CD4-positive, alpha-beta T cell treated with Interleukin-12 subunit alpha and Interleukin-12 subunit beta, for 1 hour (primary cell): ENCODE measurements at places on chromosomes 11 and 22.

DNA sequence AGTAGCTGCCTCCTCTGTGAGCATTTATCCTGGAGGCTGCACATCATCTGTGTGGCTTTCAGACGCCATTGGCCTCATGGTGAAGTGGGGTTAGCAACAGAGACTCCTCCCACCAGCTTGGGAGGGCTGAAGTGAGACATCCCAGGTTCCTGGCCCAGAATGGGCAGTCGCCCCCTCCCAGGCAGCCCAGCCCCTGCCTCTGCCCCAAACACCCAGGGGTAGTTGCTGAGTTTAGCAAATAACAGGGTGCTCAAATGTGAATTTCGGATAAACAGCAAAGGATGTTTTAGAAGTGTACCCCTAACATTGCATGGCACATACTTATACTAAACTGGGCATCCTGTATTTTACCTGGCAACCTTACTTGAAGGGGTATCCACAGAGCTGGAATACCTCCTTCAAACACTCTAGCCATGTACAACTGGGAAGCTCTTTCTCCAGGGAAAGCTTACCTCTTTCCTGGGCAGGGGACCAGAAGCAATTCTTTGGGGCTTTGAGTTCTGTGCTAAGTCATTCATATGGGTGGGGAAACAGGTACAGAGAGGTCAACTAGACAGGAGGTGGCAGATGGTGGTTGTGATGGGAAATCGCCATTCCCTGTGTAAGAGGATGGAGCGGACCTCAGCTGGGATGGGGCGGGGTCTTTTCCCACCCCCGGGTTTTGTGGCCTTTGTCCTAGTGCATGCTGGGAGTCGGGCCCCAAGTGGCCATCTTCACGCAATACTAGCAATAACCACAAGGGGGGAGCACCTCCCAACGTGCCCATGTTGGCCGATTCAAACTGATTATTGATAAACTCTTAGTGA is 19.3 kb downstream of the MTFP1 start:
- peak; percentile 65 for DNase-seq

GRCh38 chr11:111774955-111775710 is 8.9 kb upstream of the PPP2R1B start:
- no peak for DNase-seq

DNA sequence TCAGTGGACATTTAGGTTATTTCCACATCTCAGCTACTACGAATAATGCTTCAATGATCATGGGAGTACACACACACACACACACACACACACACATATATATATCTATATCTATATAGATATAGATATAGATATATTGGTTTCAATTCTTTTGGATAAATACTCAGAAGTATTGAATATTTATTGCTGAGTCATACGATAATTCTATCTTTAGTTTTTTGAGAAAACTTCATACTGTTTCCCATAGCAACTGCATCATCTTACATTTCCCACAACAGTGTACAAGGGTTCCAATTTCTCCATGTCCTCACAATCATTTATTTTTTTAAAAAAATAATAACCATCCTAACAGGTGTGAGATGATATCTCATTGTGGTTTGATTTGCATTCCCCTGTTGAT is 7.1 kb downstream of the OR9Q2 start:
- no peak for DNase-seq

GRCh38 chr11:34827228-34827627 is 89.0 kb downstream of the APIP start:
- no peak for DNase-seq

DNA sequence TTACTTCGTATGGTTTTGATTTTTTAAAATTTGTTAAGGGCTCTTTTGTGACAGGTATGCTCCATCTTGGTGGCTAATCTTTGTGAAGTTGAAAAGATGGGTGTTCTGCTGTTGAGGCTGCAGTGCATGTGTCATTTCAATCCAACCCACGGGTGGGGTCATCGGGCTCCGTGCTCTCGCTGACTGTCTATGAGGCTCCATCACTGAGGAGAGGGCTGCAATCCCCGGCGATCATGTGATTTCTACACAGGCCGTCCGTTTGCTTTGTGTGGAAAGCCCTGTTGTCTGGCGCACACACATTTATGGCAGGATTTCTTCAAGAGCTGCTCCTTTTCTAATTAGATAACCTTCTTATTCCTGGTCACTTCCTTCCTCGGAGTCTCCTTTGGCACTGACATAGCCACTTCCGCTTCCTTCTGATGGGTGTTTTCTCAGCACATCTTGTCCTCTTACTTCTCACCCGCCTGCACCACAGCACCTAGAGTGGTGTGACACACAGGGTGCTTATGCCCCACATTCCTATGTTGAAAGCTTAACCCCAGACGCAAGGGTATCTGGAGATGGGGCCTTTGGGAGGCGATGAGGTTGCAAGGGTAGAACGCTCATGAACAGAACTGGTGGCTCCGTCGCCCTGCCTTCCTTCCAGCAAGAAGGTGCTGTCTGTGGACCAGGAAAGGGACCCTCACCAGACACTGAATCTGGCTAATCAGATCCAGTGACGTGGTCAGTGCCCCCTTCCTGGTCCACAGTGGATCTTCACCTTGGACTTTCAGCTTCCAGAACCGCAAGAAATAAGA is 9.4 kb downstream of the MOB2 start:
- DNase-seq, result no peak

- no peak for DNase-seq
Measured at GRCh38 chr22:50104141-50104544, 14.3 kb downstream of the MOV10L1 start.

DNA sequence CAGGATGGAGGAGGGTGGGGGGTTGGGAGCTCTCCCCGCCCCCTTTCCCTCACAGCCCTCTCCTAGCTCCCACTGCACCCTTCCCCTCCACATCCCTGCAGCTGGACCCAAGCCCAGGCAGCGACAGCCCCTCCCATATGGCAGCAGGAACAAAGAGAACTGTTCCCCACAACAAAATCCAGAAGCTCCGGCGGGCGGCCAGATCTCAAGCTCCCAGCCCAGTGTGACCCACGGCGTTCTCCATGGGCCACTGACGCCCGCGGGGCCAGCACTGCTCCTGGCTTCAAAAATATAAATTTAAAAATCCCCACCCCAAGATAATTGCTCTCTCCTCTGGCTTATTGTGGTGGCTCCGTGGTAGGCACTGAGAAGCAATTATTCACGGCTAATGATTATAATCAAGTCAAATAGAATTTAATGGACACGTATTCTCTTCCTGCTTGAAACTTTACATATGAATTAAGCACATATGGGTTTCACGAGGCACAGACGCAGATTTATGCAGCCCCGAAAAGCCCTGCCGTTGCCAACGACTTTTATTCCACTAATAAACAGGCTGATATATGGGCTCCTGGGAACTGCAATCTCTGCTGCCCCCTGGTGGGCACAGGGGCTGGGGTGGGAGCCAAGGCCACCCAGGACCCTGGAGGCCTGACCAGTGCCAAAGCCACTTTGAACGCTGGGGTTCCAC is 17.5 kb downstream of the MACROD1 start:
- peak; percentile 74 for DNase-seq

DNA sequence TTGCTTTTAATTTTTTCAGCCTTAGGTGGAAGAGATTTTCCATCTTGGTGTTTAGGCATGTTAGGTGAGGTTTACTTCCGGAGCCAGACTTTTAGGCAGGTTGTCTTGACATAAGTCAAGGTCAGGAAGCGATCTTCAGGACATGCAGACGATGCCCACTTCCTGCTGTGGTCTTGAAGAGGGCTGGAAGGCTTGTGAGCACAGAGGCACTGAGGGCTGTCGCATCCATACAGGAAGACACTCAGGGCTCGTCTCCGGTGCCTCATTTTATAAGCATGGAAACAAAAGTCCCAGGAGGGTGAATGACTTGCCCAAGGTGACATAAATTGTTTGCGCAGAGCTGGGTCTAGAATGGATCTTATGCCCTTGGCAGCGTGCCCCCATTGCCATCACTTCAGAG is 30.8 kb downstream of the MARK2 start:
- peak; percentile 49 for DNase-seq

DNA sequence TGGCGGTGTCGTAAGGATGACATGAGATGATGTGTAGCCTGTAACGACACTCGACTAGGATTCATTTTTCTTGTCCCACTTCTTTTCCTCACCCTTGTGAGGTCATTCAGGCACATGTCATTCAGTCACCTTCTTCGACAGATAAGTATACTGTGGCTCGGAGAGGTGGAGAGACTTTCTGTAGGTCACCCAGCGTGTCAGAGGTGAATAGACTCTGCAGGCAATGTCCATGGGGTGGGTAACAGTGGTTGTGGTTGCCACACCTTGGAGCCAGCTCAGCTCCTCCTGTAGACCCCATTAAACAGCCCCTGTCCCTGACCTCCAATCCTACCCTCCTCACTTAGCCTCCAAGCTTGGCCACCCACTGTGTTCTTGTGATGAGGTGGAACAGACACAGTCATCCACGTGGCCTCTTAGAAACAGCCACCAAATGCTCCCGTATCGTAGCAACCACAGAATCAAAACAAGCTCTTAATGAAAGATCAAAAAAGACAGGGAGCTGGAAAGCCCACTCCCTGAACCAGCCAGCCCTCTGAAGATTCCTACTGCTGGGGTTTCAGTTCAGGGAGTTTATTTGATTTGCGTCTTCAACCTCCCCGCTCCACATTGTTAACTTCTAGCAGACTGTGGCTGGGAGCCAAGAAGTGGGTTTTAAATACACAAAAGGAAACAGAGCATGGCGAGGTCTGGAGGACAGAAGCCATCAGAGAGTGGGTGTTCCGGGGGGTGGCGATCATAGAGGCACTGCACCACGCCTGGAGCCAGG is 89.0 kb upstream of the GRK3 start:
- no peak for DNase-seq

GRCh38 chr11:26599425-26599824 is 27.4 kb upstream of the MUC15 start:
- no peak for DNase-seq

- DNase-seq, result no peak
Measured at GRCh38 chr11:64338716-64339115, 1.3 kb upstream of the CCDC88B start.

- DNase-seq, result no peak
Measured at GRCh38 chr11:72250661-72251464, 6.9 kb upstream of the PHOX2A start.

DNA sequence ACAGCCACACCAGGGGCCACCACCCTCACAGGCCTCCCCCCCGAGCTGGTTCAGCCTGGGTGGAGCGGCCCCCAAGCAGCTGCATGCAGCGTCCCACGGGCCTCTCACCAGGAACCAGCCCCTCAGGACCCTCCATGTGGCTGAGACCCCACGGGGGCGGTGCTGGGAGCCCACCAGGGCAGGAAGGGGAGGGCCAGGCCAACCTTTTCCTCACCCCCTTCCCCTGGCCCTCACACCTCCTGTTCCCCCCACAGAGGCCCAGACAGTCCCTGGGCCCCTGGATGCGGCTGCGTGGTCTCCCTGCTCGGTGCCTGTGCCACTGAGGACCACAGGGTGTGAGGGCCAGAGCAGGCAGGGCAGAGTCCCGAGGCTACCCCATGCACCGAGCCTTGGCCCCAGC is 46.5 kb downstream of the MOB2 start:
- no peak for DNase-seq

- DNase-seq, result peak; percentile 78
Measured at GRCh38 chr11:67351275-67352005, 1.9 kb downstream of the POLD4 start.

- DNase-seq, result no peak
Measured at GRCh38 chr11:95503047-95503446, 272.0 kb upstream of the SESN3 start.

- DNase-seq, result peak; percentile 60
Measured at GRCh38 chr11:46369458-46370152, 11.9 kb upstream of the MDK start.

DNA sequence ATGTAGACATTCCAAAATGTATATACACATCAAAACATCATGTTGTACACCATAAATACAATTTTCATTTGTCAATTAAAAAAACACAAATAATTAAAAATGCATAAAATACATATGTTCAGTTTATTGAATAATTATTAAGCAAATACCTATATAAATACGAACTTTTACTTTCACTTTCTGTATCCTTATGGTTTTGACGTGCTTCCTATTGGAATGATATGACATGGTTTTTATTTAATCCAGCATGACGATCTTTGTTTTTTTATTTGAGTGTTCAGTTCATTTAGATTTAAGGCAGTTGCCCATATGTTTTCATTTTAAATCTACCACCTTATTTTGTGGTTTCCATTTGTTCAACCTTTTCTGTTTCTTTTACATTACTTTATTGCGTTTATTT is 198.3 kb upstream of the PLET1 start:
- no peak for DNase-seq

GRCh38 chr11:693887-694562 is 997 bp downstream of the DEAF1 start:
- DNase-seq, result no peak

DNA sequence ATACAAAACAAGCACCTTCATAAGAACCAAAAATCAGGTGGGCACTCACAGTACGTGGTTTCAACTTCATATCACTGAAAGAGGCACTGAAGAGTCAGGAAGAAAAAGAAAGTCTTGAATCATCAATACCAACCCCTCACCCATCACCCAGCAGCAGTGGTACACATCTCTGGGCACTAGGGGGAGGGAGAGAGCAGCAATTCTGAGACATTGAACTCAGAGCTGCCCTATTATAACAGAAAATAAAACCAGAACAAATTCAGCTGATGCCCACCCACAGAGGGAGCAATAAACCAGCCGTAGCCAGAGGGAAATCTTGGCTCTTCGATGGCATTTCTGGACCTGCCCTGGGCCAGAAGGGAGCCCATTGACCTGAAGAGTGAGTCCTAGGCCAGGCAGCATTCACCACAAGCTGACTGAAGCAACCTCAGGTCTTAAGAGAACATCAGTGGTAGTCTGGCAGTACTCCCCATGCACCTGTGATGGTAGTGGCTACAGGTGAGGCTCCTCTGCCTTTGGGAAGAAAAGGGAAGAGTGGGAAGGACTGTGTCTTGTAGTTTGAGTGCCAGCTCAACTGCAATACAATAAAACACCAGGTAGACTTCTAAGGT is 42.2 kb upstream of the FAM181B start:
- DNase-seq, result peak; percentile 31

- peak; percentile 73 for DNase-seq
Measured at GRCh38 chr11:59097113-59097708, 9.8 kb upstream of the FAM111B start.

- DNase-seq, result no peak
Measured at GRCh38 chr11:58561394-58562098, 14.1 kb downstream of the LPXN start.

DNA sequence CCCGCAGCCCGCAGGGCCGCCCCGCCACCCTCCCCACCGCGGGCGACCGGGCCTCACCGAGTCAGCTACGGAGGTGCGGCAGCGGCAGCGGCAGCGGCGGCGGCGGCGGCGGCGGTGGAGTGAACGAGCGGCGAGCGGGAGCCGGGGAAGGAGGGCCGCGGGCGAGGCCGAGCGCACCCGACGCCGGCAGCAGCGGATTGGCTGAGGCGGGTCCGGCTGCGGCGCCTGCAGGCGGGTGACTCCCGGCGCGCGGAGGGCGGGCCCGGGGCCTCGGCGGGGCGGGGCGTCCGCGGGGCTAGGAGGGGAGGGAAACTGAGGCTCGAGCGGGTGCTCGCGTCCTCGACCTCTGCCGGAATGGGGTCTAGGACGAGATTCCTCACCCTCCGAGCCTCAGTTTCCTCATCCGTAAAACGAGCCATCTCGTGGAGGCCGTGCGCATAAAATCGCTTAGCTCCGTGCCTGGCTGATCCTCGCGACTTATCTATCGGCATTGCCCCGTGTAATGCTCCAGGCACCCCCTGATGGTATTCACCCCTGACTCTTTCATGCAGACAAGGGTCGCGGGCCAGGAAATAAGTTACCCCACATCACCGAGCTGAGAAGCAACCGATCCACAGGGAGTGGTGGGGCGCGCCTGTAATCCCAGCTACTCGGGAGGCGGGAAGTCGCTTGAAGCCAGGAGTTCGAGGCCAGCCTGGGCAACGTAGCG is at the start of gene CPT1A:
TSS of gene CPT1A (minus strand) at position 199 of the 709 bp plus-strand sequence. CDS start 26,442 bp downstream, outside the sequence.
- peak; percentile 78 for DNase-seq
